IPS DF 19.7 (cell line): ENCODE measurements at places on chromosomes 7 and 10.

- DNase-seq = peak; percentile 40
These were observed 131.3 kb downstream of the FAM53B start for GRCh38 chr10:124612611-124613498.

GRCh38 chr10:70559861-70560260, 42.7 kb downstream of the PRF1 start:
- DNase-seq = no peak

- no peak for DNase-seq
These were observed 70.3 kb downstream of the ABI1 start for GRCh38 chr10:26790221-26790995.

GRCh38 chr7:132398253-132398925, 177.9 kb downstream of the PLXNA4 start:
- no peak for DNase-seq

DNA sequence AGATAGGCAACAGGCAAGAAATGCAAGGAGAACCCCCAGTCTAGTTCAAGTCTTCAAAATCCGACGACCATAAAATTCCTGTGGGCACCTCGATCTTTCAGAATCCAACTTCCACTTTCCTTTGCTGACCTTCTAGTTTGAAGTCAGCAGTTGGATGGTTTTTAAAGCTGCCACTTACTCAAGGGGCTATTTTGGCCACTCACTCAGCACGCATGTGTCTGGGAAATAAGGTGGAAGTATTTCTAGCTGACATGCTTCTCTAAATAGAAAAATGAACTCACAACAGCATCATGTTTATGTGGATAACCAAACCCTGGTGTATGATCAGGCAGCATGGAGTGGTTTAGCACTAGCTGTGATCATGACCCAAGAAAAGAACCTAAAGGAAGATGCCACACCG, at the start of gene NRAP:
TSS of gene NRAP (minus strand) at position 134 of the 400 bp plus-strand sequence. CDS start 159 bp downstream, outside the sequence.
- DNase-seq = no peak

- DNase-seq = no peak
These were observed 2.0 kb downstream of the NRP1 start for GRCh38 chr10:33332183-33333065.

DNA sequence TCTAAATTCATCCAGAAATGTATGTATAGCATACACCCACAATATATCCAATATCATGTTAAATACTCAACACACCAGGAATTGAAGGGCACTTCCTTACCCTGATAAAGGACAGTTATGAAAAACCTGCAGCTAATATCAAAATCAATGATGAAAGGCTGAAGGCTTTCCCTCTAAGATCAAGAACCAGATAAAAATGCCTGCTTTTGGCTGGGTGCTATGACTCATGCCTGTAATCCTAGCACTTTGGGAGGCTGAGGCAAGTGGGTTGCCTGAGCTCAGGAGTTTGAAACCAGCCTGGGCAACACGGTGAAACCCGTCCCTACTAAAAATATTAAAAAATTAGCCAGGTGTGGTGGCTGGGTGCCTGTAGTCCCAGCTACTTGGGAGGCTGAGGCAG, 21.6 kb upstream of the UPP1 start:
- no peak for DNase-seq

GRCh38 chr7:33669251-33669670, 236.1 kb upstream of the BMPER start:
- no peak for DNase-seq

GRCh38 chr10:63129888-63130287, 3.2 kb upstream of the NRBF2 start:
- peak; percentile 65 for DNase-seq

DNA sequence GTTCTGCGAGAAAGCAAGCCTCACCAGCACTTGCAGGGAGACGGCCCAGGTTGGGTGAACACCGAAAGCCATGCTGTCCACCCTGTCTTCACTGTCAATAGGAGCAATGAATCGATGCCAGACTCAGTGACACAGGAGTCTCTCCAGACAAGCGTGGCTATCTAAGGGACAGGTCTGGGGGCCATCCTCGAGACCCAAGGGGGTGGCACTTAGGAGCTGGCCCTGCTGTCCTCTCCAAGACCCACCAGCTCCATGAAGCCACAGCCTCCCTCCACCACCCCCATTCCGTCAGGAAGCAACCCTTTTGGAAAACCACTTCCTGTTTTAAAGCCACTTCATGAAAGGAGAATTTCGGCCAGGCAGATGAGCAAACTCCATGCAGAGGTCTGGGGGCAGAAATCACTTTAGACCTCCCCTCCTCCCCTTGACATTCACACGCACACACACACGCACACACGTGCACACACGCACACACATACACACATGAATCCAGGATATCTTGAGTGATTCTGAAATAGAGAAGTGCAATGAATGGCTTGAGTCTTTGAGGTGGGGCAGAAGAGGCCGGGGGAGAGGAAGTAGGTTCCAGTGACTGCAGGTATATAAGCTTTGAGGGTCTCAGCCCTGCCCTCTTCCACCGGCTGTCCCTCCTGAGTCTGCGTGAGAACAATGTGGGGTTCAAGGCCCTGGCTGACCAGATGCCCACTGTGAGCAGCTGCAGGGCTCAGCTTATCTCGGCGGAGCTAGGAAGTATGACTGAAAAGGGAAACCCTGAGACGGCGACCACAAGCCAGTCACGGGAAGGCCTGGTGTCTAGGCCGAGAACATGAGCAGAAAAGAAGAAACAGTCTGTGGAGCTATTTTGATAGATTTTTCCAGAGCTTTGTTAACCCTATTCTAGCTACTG, 25.0 kb downstream of the RGS10 start:
- DNase-seq = no peak

GRCh38 chr7:106190589-106191330, 78.6 kb upstream of the SYPL1 start:
- no peak for DNase-seq

GRCh38 chr7:106772655-106773108, 92.4 kb upstream of the PIK3CG start:
- DNase-seq = no peak

- DNase-seq = no peak
These were observed 4.7 kb upstream of the TEX36 start for GRCh38 chr10:125687507-125688185.

DNA sequence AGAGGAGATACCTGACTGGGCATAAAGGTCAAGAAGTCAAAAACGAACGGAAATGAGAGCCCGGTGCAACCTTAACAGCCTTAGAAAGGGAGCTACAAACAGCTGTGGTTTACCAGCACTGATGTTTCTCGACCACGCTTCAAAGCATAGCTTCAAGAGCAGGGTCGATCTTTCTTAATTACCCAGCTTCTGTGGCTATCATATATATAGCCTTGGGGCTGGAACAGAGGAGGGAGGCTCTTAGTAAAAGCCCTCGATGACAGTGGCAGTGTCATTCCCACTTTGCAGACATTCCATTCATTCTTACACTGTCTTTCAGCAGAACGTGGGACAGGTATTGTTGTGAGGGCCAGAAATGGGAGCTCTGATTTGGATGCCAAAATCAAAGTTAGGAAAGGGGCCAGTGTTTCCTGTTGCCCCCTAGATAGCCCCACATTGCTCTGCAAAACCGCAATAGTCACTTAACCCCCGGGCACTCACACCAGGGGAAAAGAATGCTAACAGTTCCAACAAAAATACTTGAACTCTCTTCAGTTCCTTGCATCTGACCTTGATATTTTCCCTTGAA, 141.5 kb downstream of the MTPAP start:
- DNase-seq = no peak

DNA sequence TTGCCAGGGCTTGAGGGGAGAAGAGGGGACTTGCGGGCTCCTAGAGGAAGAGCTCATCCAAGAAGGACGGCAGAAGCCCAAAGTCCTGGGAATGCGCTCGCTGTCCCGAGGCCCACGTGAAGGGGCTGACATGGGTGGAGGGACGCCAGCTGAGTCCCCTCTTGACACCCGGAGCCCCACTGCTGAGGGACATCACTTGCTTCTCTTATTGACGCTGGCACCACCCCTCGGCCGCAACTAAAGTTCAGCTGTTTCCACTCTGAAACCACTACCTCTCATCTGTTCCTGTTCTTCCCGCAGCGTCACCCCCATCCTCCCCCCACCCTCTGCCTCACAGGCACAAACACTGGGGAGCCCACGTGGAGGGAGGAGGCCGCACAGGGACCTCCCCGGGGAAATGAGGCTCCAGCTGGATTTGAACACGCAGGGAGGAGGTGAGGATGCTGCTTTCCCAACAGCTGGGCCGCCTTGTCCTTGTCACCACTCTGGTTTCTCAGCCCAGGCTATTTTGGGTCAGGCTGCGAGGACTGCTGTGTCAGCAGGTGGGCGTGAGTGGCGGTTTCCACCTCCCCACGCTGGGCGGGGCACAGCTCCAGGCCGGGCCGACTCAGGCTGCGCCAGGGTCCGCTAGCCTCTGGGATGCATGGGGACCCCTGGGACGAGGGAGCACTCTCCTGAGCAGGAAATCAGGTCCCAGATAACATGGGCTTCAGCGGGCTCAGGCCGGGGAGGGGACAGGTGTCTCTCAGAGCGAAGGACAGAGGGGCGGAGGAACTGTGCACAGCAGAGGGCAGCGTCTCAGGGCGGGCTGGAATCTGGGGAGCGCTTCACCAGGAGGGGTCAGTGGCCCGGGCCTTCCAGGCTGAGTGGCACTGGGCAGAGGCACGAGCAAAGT, 156.3 kb downstream of the ZNF248 start:
- no peak for DNase-seq

DNA sequence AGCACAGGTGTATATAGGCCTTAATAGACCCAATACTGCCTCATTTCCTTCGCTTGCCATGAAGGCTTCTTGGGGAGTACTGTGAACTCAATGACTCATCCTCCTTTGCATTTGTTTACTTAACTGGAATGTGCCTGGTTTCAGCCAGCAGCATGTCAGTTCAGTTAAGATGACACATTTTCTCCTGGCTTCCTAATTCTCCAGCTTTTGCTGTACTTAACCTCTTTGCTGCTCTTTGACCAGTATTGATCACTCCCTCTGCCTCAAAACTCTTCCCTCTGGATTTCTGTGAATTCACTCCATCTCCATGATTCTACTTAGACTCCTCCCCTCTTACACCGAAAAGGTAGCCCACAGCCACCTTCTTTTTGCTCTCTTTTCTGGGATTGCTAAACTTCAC, 135.7 kb downstream of the MAGI2 start:
- DNase-seq = peak; percentile 59

- no peak for DNase-seq
These were observed 26.5 kb downstream of the LMTK2 start for GRCh38 chr7:98133181-98133580.

GRCh38 chr7:94632338-94633013, 23.5 kb downstream of the SGCE start:
- DNase-seq = no peak

DNA sequence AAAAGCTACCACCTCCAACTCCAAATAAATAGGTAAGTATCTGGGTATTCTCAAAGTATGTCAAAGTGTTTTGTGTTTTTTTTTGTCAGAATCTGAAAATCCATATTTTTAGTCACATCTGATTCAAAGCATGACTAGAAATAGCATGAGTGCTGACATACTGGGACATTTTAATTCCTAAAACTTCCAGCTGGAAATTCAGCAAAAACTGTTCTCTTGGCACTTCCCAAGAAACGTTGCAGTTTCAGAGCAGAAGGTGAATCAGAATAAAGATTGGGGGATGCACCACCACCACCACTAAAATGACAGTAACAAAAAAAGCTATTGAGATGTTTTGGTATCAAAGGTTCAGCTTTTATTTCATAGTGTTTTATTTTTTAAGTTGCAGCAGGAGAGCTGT, 724.6 kb upstream of the CELF2 start:
- no peak for DNase-seq
